Natural killer cell treated with Interleukin-12 subunit alpha and Interleukin-12 subunit beta and Interleukin-15 and Interleukin-18, amount 100 ng/mL, for 72 hours (primary cell): ENCODE measurements at places on chromosomes 11 and 22. TPM values are rescaled to one million over a fixed set of nuclear protein-coding genes. Genes with fewer than 3 reads are reported as not detected.

GRCh38 chr22:36369922-36370791 is 17.6 kb downstream of the MYH9 start:
- H3K36me3 ChIP-seq = no peaks in the 10 kb centered on the region
- H3K4me1 ChIP-seq = peaks cover 76% of the 10 kb centered on the region
- H3K27ac ChIP-seq = peak overlapping the region; percentile 83
- DNase-seq = no peak
- no peaks in the 10 kb centered on the region for H3K27me3 ChIP-seq

DNA sequence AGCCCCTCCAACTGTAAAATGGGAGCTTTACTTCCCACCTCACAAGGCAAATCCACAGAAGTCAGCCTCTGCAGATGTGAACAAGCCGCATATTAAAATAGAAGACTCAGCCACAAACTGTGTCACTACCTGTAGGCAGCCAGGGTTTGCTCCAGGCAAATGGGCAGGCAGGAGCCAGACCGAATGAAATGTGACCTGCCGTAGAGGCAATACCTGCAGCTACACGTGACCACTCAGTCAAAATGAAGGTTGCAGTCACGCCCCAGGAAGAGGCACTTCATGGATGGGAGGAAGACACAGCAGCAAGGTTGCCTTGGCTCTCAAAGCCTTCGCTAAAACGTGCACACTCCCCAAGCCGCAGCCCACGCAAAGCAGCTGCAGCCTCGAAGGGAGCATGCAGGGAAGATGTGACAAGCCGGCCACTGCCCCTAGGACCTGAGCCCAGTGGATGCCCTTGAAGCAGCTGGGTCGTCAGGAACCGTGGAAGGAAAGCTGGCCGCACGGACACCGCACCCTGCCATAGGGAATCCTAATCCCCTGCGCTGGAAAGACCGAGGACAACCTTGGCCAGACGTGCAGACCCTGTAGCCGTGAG is 53.1 kb downstream of the SHANK2 start:
- H3K4me1 ChIP-seq = no peaks in the 10 kb centered on the region
- H3K27ac ChIP-seq = no peak overlapping the region
- peak; percentile 54 for DNase-seq
- no peaks in the 10 kb centered on the region for H3K36me3 ChIP-seq
- no peaks in the 10 kb centered on the region for H3K27me3 ChIP-seq

The NPAS4 gene
- total RNA-seq = not detected

The WT1 gene
- total RNA-seq = not detected
